ENCODE measurements at places on chromosomes 1 and 21.

- no peak for DNase-seq
Measured at GRCh38 chr1:44780583-44781121, 5.3 kb downstream of the RPS8 start.

- DNase-seq = no peak
Measured at GRCh38 chr1:29361686-29362085, 125.4 kb downstream of the PTPRU start.

DNA sequence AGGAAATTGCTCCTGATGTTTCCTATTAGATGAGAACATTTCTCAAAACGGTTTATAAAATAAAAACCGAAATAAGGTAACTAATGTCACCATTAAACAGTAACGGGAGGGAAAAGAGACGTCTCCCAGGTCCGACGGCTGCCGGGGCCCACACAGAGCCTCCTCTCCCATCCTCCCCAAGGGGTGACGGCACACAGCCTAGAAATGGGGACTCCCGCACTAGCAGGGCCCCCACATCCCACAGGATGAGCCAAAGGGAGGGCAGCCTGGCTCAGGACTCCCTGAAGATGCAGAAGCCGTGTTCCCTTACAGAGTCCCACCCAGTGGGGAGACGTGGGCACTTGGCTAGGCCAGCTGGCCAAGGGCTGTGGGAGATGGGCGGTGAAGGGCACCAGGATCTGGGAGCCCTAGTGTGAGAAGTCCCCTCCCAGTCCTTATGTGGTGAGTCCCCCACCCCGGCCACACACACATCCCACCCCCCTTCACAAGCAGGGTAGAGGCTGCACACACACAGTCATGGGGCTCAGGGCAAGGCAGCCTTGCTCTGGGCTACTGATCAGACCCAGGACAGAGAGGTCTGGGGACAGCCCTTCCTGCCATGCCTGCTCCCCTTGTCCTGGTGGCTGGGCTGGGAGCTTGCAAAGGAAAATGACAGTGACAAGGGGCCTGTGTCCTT lies 3.3 kb downstream of the KRTAP10-3 start:
- DNase-seq = no peak

DNA sequence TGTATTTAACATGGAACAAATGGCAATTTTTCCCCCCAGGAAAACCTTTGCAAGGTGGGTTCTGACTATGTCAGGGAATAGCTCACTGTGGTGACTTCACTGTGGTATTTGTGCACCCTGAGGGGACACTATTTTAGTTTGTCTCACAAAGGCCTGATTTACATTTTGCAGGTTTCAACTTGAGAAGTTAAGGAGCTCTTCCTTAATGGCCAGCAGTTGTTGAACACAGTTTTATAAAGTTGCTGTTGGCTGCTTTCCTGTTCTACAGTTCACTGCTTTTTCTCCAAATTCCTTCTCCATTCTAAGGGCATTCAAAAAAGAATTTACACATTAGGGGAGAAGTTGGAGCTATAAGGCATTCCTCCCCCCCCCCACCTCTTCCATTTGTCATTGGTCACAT lies 4.6 kb downstream of the LAMC1 start:
- DNase-seq = no peak

GRCh38 chr1:42952303-42953001 lies 6.2 kb downstream of the SLC2A1 start:
- DNase-seq = no peak

- no peak for DNase-seq
Measured at GRCh38 chr1:154843636-154844296, 26.3 kb downstream of the KCNN3 start.

DNA sequence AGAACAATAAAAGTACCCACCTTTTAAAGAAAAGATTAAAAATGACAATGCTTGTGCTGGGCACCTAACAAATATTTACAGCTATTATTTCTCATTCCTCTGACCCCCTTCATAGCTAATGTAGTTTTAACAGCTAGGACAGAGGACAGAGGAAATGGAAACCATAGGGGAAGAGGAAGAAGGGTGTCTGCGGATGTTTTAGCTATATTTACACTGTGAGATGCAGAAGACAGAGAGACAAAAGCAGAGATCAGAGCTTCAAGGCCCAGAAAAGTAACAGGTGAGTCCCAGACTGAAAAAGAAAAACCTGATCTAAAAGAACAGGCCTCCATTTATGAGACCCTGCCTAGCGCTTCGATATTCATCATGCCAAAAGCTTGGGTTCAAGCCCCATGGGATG lies 72.0 kb downstream of the ZNF281 start:
- DNase-seq = no peak

DNA sequence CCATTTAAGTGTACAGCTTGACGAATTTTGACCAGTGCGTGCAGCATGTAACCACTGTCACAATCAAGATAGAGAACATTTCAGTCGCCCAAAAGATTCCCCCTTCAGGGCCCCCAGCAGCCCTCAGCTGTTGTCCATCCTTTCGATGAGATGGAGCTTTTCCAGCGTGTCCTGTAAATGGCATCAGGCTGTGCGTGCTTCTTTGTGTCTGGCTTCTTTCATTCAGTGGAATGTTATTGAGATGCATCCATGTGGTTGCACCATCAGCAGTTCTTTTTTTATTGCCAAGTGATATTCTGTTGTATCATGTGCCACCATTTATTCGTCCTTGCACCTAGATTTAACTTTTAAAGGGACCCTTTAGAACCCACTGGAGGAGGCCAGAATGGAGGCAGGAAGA lies 21.9 kb downstream of the UBE2Q1 start:
- no peak for DNase-seq
